Activated naive CD4-positive, alpha-beta T cell treated with anti-CD3 and anti-CD28 coated beads, Interleukin-2, amount 50 U/mL, for 16 hours (primary cell): ENCODE measurements at places on chromosomes 3 and 15.

GRCh38 chr3:13455644-13456043, 24.5 kb upstream of the HDAC11 start:
- DNase-seq, result no peak

- no peak for DNase-seq
These were observed 55.4 kb downstream of the OCA2 start for GRCh38 chr15:28043691-28044091.

DNA sequence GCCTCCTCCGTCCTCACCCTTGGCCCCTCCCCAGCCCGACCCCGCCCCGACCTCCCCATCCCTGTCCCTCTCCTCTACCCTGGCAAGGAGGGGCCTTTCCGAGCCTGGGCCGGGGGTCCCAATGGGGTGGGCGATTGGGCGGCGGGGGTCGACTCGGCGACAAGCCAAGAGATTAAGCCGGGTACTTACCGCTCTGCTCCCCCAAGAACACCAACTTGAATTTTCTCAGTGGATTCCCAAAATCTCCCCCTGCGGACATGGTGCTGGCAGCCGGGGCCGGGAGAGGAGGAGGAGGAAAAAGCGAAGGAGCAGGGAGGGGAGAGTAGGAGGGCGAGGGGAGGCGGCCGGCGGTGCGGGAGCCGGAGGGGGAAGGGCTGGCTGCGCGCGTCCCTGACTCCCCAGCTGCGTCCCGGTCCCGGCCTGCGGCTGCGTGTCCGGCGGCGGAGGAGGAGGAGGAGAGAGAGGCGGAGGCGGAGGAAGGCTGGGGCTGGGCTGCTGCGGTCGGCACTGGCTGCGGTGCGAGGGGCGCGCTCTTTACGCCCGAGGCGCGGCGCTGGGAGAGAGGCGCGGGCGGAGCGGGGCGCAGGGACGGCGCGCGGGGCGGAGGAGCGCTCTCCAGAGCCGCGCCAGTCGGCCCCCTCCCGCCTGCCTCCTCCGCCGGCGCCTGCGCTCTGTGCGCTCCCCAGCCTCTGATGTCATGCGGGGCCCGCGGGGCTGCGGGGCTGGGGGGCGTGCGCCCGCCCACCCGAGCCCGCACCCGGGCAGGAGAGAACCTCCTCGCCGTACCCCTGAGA, at the start of gene RAB6B:
TSS of gene RAB6B (minus strand) at position 675 of the 794 bp plus-strand sequence. CDS start at position 259, 416 bp downstream.
- no peak for DNase-seq

GRCh38 chr3:182905623-182906022, 74.7 kb downstream of the DCUN1D1 start:
- no peak for DNase-seq

DNA sequence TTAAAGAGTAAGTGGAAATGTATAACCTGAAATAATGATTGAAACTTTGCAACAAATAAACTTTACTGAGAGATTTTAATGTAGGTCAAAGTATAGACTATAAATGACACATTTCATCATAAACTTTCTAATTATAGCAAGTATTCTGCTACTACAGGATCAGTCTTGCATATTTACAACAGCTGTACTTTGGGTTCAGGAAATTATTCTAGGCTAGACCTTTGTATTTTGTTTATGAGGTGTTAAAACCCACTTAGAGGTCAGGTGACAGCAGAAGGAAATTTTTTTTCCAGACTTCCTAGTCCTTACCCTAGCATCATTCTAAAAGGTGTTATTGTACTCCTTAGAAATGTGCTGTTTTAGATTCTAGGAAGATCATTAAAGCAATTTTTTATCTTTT, 2.3 kb downstream of the RNF7 start:
- no peak for DNase-seq

DNA sequence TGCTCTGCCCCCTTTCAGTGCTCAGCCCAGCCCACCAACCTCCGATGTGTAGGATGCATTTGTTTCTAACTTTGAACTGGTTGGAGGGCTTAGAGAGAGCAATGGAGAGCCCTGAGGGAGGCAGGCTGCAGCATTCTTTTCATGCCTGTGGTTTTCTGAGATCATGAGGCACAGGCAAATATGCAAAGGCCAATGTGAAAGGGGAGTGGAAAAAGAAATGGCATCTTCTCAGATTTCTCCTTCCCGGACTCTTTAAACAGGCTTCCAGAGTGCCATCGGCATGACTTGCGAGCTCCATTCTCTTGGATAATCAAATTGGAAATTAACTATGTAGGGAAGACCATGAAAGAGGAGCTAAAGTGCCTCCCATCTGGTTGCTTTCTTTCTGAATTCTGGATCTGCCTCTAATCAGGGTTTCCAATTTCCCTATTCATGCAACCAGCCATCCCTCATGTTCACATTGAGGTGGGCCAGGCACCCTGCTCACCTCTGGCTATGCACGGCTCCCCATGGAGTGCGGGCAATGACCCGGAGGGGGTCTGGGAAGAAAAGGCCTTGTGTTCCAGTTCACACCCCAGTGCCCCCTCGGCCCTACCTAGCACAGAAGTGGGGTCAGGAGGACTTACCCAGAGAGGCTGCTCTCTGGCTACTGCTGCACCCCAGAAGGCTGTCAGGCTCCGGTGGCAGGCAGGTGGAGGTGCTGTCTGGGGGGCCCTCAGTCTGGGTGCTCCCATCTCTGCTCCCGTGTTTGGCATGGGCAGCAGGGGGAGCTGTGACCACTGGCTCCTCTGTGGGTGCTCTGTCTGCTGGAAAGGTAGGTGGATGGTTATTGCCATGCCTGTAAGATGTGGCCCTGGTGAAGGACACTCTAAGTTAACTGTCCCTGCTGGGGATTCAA, 16.1 kb downstream of the AMOTL2 start:
- no peak for DNase-seq

GRCh38 chr3:71532639-71533395, 50.7 kb downstream of the FOXP1 start:
- no peak for DNase-seq

DNA sequence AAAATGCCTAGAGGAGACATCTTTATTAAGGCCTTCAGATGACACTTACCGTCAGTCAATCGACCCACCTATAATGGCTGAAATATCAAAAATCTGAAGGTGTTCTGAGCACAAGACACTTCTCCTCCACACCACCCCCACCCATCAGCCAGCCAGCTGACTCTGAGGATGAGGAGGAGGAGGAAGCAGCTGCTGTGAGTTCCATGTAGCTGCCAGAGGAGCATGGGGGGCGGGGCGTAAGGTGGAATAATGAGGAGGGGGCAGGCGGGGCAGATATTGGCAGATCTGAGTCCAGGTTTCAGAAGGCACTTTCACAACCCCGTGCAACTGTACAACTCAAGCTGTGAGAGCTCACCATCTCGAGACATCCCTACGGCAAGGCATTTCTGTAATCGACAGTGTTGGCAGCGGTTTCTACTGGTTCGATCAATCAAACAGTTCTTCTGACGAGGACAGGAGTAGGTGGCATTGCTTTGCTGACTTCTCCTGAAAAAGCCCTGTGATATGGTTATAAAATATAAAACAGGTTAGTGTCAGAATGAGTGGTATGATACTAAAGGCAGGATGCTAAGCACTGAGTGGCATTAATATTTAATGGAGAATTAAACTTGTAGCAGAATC, 35.4 kb upstream of the ICE2 start:
- DNase-seq, result no peak

DNA sequence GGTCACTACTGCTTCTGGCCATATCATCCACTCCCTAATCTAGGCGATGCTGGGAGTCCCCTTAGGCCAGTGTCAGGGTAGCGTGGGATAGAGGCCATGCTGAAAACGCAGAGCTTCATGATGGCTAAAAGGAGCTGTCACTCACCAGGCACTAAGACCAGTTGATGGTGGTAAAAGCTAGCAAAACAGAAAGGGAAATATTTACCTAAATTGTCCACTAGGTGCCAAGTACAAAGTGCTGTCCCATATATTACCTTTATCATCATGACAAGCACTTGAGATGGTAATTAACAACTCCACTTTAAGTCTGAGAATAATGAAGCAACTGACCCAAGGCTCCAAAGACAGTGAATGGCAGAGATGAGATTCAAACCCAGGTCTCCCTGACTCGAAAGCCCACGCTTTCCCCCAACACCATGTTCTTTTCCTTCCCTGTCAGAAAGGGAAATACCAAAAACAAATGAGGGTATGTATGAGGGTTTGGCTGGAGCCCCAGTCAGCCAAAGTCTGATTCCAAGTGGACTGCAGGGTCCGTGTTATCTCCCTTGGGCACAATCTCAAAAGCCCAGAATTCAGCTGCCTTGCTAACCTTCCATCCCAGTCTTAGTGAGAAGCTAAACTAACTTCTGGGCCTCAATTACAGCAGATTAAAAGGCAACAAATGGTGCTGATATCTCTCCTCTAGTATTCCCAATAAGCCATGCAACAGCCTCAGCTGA, 84.7 kb downstream of the RBPMS2 start:
- DNase-seq, result no peak

GRCh38 chr3:112818289-112818688, 28.4 kb downstream of the CD200R1L start:
- DNase-seq, result no peak

DNA sequence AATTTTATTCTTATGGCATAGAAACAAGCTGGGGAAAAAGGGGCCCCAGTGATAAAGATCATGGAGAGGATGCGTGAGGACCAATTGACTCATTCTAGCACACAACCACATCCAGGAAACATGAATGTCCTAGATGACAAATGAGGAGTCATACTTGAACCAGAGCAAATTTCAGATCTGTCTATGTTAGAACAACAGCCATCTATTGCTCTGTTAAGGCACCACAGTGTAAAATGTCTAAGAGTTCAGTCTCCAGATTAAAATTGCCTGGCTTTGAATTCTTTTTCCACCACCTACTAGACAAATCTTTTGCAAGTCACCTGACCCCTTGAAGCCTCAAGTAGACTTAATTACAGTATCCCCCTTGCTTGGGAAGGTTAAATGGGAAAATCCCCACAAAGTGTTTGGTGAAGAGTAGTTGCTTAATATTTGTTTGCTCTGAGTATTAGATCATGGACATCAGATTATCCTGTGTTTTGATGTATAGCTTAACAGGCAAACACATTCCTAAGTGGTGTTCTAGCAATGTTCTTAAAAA, 258.7 kb upstream of the TGFBR2 start:
- peak; percentile 31 for DNase-seq

DNA sequence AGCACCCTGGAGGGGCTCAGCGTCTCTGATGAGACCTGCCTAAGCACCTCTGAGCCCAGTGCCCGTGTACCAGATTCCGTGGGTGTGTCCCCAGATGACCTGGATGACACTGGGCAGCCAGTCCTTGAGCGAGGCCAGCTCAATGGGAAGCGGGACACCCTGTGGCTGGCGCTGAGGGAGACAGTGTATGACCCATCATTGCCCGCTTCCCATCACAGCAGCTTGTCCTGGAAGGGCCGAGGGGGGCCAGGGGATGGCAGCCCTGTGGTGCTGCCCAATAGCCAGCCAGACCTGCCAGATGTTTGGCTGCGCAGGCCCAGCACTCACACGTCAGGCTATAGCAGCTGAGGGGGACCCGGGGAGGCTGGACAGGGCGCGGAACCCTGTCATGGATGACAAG, 12.0 kb downstream of the DISP2 start:
- DNase-seq, result no peak

- DNase-seq, result no peak
These were observed 375.7 kb upstream of the LRRC3B start for GRCh38 chr3:26246901-26247300.

DNA sequence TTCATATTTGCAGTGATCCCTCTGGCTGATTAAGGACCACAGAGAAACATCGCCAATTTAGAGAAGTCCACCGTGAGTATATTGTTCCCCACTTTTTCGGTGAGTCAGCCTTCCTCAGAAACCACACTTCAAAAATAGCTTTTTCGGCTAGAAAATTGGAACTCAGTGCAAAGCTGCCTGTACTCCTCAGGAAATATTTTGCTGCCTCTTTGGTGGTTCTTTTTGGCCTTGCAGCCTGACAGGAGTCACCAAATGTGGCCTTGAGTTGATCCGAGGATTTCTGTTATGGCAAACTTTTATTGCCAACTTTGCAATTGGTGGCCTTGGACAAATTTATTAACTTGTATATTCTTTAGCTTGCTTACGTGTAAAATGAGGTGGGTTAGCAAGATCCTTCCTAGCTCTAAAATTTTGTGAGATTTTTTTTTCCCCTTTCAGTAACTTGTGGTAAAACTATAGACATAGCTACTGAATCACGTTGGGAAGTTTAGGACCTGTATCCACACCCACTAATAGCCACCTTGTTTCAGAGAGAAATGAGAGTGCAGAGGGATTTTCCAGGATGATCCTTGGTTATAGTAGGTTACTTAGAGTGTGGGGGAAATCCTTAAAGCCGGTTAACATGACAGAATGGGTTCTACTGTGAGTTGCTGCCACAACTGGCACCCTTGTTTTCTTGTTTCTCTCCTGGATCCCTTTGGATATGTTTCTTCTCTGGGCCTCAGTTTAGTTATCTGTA, 9.9 kb downstream of the ARL6IP5 start:
- DNase-seq, result no peak

GRCh38 chr3:189841473-189842205, 210.4 kb downstream of the TP63 start:
- no peak for DNase-seq

DNA sequence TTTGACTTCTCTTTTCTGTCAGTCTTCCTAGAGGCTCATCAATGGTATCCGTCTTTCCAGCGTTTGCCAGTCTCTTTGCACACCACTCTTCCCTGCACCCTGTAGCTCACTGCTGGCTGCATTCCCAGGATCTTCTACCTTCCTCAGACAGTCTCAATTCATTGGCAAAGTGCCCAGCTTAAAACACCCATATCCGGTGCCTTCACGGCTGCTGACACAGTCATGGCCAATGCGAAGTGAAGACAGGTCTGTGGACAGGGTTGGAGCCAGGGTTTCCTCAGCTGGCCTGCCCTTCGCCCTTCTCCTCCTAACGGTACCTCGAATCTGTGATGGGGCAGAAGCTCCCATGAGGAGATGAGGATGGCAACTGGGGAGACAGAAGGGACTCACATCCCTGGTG, 36.1 kb downstream of the PTH1R start:
- no peak for DNase-seq

- DNase-seq, result no peak
These were observed 56.8 kb downstream of the CCR4 start for GRCh38 chr3:33008282-33008681.

DNA sequence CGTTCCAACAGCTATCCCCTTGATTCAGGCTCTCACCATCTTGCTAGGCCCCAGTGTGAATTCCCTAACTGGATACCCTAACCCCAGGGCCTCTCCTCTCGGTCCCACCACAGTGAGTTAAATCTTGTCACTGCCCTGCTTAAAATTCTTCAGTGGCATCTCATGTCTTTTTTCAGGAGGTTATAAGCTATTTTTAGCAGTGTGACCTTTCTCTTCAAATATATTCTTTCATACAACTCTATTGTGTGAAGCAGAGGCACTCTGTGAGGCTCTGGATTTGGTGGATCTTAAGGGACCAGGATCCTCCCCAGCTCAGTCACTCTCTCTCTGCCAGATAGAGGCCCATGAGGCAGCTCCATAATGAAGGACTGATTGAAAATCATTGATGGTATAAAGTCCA, 760.4 kb downstream of the NTRK3 start:
- DNase-seq, result no peak

GRCh38 chr15:89814112-89814742, 425 bp downstream of the ANPEP start:
- DNase-seq, result no peak

DNA sequence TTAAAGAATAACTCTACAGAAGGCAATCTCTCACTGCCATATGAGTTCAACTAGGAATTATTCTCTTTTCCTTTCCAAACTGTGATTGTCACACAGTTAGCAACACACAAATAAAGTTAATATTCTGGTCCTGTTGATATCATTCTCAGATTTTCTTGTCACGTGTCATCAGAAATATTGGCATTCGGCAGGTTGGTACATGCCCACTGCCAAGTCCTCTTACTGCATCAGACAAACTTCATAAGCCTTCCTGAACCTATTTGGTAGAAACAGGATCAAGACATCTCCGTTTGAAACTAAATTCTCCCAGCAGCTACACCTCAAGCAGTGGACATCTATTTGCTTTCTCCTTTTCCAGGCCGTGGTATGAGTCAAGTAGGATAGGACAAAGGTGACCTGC, 177.9 kb upstream of the SOX2 start:
- no peak for DNase-seq
